Stimulated activated CD8-positive, alpha-beta memory T cell treated with anti-CD3 and anti-CD28 coated beads, Interleukin-4, amount 100 ng/mL, for 1 hour (primary cell): ENCODE measurements at places on chromosomes 4 and X.

DNA sequence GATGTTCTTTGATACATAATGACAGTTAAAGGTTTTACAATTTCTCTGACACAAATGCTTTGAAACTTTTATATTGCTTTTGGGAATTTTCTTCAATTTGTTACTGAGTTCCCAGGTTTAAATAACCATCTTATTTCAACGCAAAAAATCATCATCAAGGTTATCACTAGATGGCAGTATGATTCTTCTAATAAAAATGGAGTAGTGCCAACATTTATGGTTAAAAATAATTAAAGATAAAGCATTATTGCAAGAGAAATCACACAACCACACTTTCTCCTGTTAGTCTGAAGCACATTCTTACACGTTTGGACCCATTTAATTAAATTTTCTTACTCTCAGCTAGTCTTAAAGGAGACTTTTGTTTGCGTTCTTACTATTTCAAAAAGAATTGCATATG, 611.3 kb upstream of the CPXCR1 start:
- DNase-seq: no peak

GRCh38 chr4:132683957-132684356, 465.1 kb upstream of the PCDH10 start:
- DNase-seq: no peak

DNA sequence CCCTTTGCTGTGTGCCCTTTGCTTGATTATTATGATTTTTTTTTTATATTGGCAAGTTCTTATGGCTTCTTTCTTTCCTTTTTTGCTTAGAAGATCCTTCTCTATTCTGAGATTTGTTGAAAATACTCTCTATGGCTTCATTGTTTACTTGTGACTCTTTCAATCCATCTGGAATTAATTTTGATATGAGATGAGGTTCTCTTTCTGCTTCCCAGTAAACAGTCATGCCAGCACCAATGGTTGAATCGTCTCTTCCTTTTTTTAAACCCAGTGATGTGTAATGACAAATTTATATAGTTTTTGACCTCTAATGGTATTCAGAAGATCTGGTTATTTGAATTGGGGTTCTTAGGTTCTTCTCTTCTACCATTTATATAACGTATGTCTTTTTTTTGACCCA, 121.8 kb downstream of the ARHGAP10 start:
- DNase-seq: no peak

GRCh38 chr4:113604955-113605354, 156.6 kb downstream of the CAMK2D start:
- DNase-seq: no peak

DNA sequence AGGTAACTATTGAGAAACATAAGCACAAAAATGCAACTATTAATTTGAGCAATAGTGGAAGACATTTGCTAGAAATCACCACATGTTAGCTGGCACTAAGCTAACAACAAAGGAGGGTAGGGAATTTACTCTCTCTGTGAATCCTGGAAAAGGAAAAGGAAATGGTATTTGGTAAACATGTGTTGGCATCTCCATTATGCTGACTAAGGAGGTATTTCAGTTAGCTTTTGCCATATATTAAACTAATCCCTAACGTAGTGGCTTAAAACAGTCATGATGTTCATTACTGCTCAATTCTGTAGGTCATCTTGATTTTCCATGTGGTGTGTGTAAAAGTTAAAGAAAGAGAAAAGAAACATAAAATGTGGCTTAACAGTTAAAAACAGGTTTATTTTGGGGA, 1686.5 kb upstream of the PCDH7 start:
- no peak for DNase-seq

- no peak for DNase-seq
Measured at GRCh38 chr4:186144198-186144945, 39.9 kb downstream of the FAM149A start.

- no peak for DNase-seq
Measured at GRCh38 chr4:54571293-54572151, 86.2 kb upstream of the KIT start.

DNA sequence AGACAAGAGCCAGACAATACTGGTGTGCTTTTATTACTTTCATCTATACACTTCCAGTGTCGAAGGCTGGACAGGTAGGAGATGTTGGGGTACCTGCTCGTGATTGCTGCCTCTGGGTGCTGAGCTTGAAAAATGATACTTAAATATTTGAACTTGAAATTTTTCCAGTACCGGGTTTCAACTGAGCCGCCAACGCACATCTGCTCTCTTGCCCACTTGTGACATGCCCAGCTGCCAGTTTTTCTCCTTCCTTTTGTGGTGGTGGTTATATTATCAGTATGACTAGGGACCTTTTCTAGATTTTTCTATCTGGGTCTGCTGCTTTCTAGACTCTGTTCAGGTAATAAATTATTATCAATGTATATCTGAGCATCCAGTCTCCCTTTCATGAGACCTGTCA, 3.4 kb downstream of the OGT start:
- no peak for DNase-seq

DNA sequence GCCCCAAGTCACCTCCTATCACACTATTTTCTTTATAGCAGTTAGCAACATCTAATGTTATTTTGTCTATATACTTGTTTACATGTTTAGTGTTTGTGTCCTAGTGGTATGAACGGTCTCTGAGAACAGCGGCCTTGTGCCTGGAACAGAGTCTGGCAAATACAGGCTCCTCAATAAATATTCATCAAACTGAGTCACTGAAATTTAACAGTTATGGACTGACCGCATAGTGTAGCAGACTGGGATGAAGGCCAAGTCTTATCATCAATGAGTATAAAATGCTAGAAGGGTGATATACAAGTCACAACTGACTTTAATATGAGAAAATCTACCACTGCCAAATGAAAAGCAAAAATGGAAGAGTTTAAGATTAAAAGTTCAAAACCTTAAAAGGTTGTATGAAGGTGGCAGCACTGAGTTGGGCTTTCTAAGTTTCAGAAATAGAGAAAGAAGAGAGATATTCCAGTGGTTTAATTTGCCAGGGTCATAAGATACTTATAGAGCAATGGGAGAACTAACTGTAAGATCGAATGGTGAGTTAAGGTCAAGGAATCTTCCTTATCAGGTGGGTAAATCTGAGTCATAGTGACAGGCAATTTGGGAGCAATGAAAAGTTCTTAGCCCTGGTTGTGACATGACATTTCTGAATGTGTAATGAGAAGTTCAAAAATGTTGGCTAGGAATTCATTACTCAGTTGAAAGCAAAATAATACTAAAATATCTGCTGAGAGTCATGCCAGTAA, 34.9 kb downstream of the ELOVL6 start:
- no peak for DNase-seq

DNA sequence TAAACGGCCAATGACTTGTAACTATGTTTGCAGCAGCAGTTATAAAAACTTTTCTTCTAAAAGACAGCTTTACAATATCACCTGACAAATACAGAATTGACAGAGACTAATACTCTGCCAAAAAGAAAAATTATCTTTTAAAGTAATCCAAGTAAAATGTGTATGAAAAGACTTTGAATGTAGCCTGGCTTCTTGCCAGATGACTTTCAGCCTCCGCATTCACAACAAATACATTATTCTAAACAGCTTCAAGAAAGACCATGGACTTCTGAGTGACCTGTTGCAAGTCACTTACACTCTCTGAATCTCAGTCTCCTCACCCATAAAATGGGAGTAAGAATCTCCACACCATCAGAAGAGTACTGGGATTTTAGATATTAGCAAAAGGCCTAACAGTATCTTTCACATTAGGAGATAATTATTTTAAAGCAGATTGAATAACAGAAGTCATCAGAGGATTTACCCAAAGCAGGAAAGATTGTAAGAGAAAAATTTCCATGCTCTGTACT, 2.5 kb downstream of the ADAMTS3 start:
- DNase-seq: no peak

GRCh38 chr4:106132045-106132444, 184.0 kb downstream of the TBCK start:
- DNase-seq: no peak

DNA sequence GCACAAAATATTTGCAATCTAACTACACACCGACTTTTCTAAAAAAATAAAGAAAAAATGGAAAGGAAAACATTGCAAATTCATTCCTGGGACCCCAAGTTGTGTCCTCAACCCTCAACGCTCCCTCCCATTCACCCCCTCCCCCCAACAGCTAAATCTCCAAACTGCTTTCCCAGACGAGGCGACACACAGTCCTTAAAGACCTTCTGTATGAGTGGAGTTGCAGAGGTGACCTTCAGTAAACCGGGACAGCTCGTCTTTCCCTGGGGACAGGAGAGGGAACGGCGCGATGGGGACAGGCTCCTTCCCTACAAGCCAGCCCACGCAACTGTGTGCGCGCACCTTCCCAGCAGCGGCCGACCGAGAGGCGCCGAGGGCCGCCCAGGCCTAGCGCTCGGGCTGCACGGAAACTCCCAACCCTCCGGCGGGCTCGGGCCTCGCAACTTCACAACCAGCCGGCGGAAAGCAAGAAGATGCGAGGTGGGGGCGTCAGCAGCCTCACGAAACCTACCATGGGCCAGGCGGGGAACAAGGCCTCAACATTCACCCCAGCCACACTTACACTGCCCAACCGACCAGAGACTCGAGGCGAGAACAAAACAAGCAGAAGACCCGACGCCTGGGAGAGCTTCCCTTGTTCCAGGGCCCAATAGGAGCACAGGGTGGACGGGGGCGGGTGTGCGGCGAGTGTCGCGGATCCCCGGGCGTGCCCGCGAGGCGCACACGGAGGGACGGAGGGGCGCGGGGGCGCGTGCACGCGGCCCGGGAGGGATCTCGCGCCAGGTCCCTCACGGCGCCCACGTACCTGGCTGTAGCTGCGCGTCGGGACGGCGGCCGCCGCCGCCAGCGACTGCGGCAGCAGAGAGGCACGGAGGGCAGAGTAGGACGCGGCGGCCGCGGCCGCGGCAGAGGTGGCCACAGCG, 763 bp downstream of the GRSF1 start:
- DNase-seq: peak; percentile 39

GRCh38 chr4:16496501-16496900, 270.2 kb upstream of the TAPT1 start:
- DNase-seq: no peak

DNA sequence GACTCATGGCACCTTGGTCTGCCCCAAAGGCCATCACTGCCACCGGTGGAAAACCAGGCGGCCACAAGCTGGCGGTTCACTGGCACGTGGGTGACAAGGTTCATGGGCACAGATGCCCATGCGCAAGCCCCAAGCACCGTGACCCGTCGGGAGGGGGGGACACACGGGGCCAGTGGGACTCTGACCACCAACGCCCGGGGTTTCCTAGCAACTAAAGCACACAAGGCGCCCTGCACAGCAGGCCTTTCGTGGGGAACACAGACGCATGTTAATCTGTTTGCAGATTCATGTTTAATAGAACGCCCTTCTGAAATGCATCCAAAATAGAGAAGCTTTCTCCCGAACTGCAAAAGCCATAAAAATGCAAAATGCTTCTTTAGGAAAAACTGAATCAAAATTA, 43.9 kb downstream of the FAM53A start:
- no peak for DNase-seq

DNA sequence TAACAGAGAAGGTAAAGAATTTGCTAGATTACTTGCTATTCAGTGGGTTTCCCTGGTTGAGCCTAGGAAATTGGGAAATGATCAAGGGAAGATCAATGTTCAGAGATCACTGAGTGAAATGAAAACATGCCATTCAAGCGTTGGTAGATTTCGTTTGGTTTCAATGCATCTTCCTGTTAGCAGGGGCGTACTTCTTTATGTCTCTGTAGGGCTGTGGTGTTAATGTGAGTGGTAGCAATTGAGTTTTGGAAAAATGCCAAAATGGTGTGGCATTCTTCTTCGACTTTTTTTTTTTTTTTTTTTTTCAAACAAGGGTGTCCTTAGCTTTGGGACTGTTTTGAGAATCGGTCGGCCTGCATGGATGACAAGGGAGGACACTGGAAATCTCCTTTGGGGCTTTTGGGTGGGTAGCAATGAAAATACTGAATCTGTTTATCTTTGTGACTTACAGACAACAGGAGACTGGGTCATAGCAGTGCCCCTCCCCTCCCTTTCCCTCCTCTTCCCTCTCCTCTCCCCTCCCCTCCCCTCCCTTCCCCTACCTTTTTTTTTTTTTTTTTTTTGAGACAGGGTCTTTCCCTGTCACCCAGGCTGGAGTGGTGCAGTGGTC, 50.4 kb downstream of the SPRY1 start:
- no peak for DNase-seq
